ENCODE measurements at places on chromosomes 5 and 9.

GRCh38 chr5:136030252-136030651 is 1.5 kb downstream of the TGFBI start:
- no peak for DNase-seq

- no peak for DNase-seq
Measured at GRCh38 chr5:167816864-167817263, 474.6 kb upstream of the WWC1 start.

DNA sequence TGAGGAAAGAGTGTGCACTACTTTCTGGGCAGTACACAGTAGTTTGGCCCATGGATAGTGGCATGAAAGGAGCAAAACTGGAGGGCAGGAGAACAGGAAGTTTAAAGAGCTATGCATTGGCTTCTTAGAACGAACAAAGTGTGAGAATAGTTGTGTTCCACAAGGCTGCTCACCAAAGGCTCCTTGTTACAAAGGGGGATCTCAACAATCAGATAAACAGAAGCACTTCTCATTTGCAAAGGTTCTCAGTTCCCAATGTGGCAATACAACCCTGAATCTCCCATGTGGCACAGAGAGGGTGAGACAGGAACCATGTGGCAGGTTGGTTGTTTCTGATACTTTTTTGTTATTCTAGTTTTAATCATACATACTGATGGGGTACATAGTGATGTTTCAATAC is 158.4 kb downstream of the CARTPT start:
- no peak for DNase-seq

DNA sequence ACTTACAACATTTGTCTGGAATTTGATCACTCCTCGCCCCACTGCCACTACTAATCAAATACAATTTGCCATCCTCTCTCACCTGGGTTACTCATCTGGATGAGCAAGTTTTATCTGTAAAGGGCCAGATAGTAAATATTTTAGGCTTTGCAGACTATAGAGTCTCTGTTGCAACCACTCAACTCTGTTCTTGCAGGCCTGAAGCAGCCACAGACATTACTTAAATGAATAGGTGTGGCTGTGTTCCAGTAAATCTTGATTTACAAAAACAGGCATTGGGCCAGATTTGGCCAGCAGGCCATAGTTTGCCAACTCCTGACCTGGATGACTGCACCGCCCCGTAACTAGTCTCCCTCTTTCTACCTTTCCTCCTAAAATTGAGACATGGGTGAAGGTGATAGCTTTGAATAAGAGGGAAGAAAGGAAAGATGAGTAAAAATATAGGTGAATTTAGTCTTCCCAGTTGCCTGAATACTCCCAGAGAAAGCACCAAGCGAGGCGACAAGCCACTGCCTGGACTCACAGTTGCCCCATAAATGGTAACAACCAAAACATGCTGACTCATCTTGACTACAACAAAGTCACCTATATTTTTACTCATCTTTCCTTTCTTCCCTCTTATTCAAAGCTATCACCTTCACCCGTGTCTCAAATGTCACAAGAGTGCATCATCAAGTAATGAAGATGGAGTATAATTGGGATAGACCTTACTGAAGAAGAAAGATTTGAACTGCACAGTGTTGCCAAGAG is 32.5 kb upstream of the SCAMP1 start:
- no peak for DNase-seq

All from stimulated activated CD4-positive, alpha-beta T cell treated with anti-CD3 and anti-CD28 coated beads, Interleukin-12 subunit alpha, Interleukin-12 subunit beta, amount 100 ng/mL, for 48 hours (primary cell).